ENCODE measurements at places on chromosomes 6 and 20.

- DNase-seq: no peak
These were observed 223.6 kb upstream of the CITED2 start for GRCh38 chr6:139597771-139598755.

DNA sequence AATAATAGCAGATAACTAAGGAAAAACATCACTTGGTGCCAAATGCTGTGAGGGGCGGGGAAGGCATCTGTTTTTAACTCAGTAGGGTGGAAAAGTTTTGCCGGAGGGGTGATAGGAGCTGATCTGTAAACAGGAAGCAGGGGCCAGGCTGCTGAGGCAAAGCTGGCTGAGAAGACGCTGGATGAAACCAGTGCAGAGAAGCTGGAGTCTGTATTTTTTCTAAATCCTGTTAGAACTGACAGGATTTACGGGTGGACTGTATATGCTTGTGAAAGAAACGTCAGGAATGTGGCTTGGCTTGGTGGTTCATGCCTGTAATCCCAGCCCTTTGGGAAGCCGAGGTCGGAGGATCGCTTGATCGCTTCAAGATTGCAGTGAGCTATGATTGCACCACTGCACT, 5.6 kb downstream of the PCMTD2 start:
- DNase-seq: no peak

DNA sequence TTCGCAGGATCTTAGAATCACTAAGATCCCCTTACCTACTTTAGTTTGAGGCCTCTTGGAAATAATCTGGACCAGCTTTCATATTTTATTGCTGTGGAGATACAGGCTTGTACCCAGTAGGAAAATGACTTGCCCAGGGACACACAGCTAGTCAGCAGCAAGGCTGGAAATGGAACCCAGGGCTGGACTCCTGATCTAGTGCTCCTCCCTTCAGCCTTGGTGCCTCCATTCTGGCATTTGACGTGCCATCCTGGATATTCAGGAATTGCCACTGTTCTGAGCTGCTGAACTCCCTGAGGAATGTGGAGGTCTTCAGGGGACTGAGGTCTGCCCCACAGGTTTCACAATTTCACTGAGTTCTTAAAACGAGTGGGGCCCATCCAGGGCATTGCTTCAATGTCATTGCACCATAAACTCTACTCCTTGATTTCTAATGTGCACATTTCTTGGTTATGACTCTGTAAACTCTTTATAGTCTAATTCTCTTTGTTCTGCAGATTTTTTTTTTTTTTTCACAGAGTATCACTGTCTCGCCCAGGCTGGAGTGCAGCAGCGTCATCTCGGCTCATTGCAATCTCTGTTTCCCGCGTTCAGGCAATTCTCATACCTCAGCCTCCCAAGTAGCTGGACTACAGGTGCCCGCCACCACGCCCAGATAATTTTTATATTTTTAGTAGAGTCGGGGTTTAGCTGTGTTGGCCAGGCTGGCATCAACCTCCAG, 26.7 kb upstream of the CDKN1A start:
- no peak for DNase-seq

GRCh38 chr6:134117409-134117808, 65.0 kb upstream of the SLC2A12 start:
- DNase-seq: peak; percentile 28

- DNase-seq: no peak
These were observed 35.2 kb upstream of the TBC1D22B start for GRCh38 chr6:37222125-37222967.

DNA sequence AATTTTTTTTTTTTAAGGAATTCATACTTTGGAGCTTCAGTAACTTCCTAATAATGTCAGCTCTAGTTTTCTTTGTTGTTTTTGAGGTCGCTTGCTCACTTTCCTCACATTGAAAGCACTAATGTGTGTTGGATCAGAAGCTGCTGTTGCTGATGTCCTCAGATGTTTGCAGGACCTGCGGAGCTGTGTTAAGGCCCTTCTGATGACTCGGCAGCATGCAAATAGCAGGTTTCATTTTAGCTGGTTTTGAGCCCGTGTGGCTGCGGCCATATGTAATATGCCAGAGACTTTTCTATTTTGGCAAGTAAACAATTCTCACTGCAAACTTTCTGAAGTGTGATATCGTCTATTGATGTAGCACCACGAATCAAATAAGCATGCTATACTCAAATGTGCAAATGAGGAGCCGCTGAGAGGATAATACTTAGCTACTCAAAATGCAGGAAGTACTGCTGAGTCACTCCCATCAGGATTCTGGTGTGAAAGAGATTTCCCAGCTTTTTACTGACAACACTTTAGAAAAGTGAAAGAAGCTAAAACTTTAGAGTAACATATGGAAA, 187.8 kb downstream of the SASH1 start:
- no peak for DNase-seq

DNA sequence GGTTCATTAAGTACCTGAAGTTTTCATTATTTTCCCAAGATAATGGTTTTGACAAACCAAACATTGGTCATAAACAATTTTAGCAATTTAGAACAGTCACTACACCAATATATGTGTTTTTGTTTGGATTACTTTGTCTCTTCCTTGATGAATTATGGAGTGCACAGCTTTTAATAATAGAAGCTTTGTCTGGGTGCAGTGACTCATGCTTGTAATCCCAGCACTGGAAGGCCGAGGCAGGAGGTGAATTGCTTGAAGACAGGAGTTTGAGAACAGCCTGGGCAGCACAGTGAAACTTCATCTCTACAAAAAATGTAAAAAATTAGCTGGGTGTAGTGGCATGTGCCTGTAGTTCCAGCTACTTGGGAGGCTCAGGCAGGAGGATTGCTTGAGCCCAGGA, 89.4 kb upstream of the ANKEF1 start:
- DNase-seq: no peak

GRCh38 chr20:24747010-24747712, 201.9 kb upstream of the CST7 start:
- no peak for DNase-seq

GRCh38 chr6:110703010-110703905, 112.0 kb downstream of the CDK19 start:
- DNase-seq: no peak

- no peak for DNase-seq
These were observed 657.2 kb downstream of the DHX35 start for GRCh38 chr20:39619271-39619785.

GRCh38 chr6:69784595-69785377, 12.0 kb downstream of the LMBRD1 start:
- DNase-seq: no peak

- no peak for DNase-seq
These were observed 26.2 kb downstream of the PSMF1 start for GRCh38 chr20:1144401-1145172.

DNA sequence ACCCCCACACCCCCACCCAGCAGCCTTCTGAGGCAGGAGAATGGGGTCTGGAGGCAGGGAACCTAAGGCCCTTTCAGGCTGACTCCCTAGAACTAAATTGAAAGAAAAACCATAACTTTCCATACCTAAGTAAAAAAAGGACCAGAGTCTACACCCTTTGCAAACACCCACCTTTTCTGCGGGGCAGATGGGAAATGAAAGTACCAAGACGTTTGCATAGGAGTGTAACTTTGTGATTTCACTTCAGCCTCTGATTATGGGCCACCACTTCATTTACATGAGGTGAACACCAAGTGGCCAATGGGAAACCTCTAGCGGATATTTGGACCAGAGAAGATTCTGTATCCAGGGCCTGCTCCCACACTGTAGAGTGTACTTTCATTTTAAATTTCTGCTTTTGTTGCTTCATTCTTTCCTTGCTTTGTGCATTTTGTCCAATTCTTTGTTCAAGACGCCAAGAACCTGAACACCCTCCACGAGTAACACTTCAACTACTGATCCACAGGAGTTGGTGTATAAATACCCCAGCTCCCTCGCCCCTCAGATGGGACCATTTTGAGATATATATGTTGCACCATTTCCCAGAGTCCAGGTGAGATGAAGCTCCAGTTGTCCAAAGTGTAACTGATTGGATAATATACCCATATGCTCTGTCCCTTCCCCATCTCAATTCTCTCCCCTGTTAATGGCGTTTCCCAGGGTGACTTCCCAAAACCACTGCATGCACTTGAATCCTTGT, 18.9 kb upstream of the SRSF6 start:
- DNase-seq: no peak

- DNase-seq: no peak
These were observed 97.6 kb downstream of the FIG4 start for GRCh38 chr6:109788687-109789086.

- DNase-seq: no peak
These were observed 6.5 kb upstream of the PREX1 start for GRCh38 chr20:48834278-48834677.

- peak; percentile 2 for DNase-seq
These were observed 8.3 kb downstream of the SLPI start for GRCh38 chr20:45246109-45246508.

- no peak for DNase-seq
These were observed 459.5 kb downstream of the LMBRD1 start for GRCh38 chr6:69337311-69337710.

GRCh38 chr6:90078513-90079289, 184.4 kb downstream of the GJA10 start:
- DNase-seq: no peak

DNA sequence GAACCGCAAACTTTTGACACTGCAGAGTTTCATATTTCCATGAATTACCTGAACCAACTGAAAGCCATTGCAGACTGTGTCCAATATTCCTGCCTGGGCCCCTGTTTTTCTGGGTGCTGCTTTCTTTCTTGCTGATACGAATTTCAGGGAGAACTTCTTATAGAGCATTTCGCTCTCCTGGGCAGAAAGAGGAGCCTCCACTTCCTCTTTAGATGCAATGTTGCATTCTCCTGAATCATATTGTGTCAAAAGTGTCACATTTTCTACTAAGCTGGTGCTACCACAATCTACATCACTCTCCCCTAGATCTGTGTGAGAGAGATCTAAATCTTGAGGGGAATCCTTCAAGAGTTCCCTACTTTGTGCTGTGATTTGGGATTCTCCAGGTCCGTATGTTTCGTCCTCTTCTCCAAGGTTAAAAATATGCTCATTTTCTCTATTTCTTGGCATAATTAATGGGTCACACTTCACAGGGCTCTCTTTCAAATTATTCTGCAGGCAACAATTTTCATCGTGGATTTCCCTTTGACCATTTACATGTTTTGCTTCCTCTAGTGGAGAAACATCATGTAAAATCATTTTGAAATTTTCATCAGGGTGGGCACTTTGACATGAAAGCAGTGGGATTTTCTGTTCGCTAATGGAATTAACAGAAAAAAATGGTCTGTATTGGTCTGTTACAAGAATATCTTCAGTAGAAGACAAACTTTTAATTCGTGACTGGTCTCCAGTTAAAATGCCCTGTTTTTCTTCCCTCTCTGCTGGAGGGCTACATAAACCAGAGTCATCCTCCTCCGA, 102.3 kb downstream of the DST start:
- no peak for DNase-seq

GRCh38 chr20:51542571-51543421, at the start of gene NFATC2:
Gene NFATC2, minus strand, starts transcription at chr20:51542719. Its CDS starts 220 bp downstream, at chr20:51542499.
- DNase-seq: no peak

- DNase-seq: no peak
These were observed 40.1 kb upstream of the TFAP2C start for GRCh38 chr20:56588996-56589395.

DNA sequence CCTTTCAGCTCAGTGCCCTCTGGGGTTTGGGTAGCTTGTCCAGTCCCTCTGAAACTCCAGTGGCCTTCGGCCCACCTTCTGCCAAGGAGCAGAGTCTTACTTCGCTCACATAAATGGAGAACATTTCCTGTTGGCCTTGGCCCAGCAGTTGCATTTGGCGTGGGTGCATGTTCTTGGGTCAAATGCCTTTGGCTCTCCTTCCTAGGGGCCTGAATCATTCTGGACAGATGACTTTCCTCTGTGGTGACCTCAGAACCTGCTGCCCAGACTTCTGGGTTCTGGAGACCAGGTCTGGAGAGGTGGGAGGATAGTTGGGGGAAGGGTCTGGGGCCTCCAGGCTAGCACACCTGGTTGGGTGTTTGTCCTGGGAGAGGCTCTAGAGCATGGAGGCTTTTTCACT, 29.3 kb downstream of the BCAS4 start:
- no peak for DNase-seq

GRCh38 chr6:108921547-108922361, 73.5 kb downstream of the ARMC2 start:
- DNase-seq: no peak

GRCh38 chr6:161152907-161153662, 120.8 kb downstream of the AGPAT4 start:
- no peak for DNase-seq

DNA sequence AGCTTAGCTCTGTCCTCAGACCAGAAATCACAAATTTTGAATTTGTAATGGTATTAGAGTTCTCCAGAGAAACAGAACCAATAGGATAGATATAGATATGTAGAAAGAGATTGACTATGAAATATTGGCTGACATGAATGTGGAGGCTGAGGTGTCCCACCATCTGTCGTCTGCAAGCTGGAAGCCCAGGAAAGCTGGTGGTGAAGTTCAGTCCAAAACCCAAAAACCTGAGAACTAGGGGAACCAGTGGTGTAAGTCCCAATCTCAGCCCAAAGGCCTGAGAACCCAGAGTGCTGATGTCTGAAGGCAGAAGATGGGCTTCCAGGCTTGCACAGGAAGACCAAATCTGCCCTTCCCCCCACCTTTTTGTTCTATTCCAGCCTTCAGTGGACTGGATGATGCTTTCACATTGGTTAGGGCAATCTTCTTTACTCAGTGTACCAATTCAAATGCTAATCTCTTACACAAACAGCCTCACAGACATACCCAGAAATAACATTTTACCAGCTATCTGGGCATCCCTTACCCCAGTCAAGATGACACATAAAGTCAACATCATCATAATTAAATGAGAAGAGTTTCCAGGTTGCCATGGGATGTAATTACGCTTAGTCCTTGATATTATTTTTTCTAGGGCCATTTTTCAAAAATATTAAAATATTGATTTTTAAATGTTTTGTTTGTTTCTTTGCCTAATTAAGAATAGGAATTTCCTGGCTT, 570.8 kb downstream of the UTRN start:
- DNase-seq: peak; percentile 0

DNA sequence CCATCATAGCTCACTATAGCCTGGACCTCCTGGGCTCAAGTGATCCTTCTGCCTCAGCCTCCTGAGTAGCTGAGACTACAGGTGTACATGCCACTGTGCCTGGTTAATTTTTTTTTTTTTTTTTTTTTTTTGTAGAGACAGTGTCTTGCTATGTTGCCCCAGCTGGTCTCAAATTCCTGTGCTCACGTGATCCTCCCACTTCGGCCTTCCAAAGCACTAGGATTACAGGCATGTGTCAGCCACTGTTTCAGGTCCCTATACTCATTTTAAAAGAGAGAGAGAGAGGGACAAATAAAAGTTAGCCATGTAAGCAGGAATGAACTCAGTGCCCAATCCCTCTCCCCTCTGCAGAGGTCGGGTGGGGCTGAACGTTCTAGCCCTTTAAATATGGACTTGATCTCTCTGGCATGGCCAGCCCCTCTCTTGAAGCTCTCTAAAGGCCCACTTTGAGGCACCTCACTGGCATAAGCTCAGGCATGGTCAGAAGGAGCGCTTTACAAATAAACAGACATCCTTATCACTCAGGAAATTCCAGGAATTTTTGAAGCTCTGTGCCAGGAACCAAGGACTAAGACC, 9.0 kb upstream of the SERPINB1 start:
- DNase-seq: no peak
